ENCODE measurements at places on chromosomes 3 and 15.

GRCh38 chr15:29685156-29686078, 136.9 kb downstream of the TJP1 start:
- DNase-seq: no peak

DNA sequence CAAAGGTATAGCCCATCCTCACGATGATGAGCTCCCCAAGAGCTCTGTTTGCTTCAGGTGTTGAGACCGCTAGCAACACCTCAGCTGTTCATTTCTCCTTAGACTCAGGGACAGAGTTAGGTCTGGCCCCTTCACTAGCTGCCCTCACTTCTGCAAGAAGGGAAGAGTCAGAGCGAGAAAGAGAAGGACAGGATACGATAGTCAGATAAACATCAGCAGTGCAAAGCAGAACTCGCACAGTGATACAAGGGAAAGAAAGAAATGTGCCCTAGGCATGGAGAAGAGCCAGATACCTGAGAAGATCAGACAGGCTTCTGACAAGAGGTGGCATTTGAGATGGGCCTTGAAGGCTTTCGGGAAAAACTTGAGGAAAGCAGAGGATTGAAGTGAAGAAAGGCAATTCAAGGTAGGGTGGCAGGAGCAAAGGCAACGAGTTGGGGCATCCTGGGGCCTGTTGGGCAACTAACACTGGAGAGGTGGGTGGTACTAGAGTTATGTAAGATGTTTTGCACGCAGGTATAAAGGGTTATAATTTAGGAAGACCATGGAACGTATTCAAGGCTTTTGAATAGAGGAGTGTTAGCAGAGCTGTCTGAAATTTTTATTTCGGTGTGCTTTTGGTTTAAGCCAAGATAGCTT, 106.0 kb downstream of the PGPEP1L start:
- no peak for DNase-seq

GRCh38 chr3:177424521-177424920, 227.2 kb upstream of the TBL1XR1 start:
- no peak for DNase-seq

DNA sequence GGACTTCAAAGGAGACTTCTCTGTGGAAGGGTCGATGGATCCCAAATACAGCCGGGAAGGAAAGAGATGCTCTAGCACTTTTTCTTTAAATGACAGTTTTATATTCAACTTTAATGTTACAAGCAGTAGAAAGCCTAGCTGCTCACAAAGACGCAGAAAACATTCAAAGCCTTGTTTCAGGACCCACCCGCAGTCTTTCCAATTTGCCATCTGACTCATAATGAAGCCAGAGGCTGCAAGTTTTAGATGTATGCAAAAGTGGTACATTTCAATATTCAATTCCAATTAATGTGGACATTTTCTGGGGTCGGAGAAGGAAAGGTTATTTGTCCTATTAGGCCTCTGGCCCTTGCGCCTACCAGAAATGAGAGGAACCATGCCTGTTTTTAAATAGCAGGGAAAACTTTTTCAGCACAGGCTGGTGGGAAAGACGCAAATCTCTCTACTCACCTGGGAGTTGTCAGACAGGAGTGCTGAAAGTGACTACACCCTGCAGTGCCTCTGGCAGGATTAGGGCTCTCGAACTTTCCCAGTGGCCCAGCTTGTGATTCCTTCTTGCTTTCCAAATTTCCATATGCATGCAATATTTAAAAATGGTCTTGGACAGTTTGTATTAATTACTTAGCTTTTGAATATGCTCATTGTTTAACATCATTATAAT, 117.4 kb upstream of the MBNL1 start:
- DNase-seq: no peak

GRCh38 chr3:52044869-52045619, 11.3 kb downstream of the DUSP7 start:
- no peak for DNase-seq

DNA sequence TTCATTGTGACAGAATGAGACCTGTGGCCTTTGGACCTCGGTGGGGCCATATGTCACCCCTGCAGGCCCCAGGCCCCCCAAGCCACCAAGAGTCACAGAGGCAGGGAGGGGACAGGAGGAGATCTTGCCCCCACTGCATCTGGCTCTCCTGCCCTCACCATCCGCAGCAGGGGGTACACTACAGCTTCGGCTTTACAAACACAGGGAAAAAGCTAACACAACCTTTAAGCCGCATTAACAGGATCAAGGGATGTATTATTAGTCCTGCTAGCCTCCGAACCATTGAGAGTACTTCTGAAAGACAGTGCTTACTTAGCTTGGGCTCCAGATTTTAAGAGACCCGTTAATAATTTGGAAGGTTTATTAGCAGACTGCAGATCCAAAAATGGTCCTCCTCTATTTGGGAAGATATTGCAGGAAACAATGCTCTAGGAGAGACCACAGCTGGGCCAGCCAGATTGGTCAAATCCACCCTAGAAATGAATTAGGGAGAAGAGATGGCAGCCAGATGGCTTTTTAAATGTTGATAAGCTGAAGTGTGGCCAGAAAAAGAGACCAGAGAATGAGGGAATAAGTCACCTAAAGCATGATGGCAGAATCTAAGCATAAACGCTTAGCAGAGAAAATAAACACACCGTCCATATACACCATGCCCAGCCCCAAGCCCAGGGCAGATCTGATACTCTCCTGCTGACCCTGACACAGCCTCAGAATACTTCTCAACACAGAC, 31.5 kb downstream of the SRGAP3 start:
- DNase-seq: no peak

- DNase-seq: no peak
Measured at GRCh38 chr3:46607603-46608028, 4.7 kb upstream of the FAM240A start.

DNA sequence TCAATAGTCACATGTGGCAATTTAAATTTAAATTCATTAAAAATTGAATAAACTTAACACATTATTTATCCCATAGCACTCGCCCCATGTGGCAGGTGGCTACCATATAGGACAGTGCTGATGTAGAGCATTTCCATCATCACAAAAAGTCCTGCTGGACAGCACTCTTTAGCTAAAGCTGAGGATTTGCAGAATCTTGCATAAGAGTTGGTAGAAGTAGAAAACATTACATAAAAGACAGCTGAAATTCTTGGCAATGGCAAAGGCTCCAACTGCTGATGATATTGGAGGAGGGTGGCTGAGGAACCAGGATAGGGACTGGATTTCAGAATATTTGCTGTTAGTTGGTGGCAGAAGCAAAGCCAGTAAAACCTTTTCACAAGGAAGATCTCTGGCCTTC, 230.7 kb upstream of the SATB1 start:
- no peak for DNase-seq

DNA sequence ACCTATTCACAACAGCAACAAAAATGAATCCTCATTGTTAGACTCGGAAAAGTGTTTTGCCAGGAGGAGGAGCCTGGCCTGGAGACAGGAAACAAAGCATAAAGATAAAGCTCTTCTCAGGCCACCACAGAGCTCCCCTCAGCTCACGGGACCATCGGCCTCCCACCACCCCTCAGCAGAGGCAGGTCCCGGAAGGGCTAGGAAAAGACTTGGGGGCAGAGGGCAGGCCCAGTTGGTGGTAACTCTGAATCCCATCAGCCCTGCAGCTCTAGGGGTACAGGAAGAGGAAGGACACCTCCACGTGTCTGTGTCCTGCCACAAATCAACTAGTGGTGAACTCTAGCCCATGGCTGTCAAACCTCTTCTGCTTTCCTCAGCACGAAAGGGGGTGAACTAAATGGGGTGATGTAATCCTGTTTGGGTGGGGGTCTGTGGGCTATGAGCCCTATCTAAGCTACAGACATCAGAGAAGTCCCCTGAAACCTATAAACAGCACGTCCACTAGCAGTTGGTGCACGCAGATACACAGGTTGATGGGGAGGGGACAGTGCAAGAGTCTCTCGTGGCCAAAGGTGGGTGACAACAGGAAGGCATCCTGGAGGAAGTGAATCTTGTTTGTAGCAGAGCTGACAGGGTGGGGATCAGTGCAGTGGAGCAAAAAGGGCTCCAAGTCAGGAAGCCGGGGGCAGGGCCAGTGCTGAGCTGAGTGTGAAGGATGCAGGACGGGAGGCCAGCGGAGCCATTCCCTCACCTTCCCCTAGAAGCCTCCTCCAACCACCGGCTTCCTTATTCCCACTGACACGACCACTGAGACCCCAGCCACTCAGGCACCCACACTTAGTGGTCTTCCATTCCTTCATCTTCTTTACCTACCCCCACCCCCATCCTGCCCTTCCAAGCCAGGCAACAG, 111.1 kb upstream of the HACD2 start:
- DNase-seq: no peak

DNA sequence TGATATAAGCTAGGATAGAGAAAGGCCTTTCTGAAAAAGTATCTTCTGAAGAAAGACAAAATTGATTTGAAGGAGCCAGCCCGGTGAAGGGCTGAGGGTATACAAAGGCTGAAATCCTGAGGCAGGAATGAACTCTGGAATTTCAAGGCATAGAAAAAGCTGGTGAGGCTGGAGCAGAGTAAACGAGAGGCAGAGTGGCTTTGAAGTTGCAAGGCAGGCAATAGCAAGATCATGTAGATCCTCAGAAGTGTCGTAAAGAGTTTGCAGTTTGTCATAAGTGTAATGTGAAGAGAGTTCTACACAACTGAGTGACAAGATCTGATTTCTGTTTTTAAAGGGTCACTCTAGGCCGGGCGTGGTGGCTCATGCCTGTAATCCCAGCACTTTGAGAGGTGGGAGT, 69.0 kb downstream of the HMG20A start:
- DNase-seq: no peak

- DNase-seq: no peak
Measured at GRCh38 chr3:113537155-113537554, 4.8 kb downstream of the SIDT1 start.

DNA sequence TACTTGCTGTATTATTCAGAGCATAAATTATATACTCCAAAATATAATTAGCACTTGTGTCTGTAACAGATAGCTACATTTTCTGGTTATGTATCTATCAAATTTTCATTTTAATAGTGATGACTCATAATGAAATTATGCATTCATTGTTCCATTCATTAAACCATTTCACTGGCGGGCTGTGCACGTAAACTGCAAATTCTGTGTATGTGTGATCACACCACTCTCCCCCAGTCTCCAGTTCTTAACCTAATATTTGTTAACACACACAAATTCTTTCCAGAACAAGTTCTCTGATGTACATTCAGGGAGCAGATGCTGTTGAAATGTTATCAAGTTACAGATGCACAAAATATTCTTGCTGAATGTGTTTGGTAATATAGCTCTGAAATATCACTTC, 3.8 kb upstream of the KCNMB2 start:
- no peak for DNase-seq

- no peak for DNase-seq
Measured at GRCh38 chr3:17411157-17411877, 331.1 kb downstream of the TBC1D5 start.

DNA sequence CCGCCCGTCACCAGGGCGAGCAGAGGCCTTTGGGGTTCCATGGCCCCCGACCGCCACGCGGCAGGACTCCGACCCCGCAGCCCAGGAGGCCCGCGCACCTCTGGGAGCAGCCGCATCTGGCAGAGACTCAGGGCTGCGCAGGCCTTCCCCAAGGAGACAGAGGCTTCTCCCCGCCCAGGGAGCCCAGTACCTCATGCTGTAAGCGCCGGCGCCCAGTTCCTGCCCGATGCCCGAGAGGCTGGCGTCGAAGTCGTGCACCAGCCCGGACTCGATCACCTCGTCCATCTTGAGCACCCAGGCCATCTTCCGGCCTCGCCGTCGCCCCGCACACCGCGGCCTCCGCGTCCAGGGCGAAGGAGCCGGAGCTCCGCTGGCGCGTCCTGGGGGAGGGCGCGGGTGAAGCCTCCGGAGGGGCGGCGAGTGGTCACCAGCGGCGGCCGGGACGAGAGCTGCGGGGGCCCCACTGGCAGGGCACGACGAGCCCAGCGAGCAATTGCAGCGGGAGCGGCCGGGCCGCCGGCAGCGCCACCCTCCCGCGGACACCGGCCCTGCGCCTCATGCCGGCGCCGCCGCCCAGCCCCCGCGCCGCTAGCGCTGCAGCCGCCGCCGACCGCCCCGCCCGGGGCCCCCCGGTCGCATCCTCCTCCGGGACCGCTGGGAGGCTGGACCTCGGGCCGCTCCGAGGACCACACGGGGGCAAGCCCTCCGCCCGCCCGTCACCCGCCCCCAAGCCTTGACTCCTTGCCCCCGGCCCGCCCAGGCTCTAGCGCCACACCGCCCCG, 468 bp downstream of the UBP1 start:
- peak; percentile 36 for DNase-seq

GRCh38 chr3:82376883-82377282, 615.4 kb upstream of the GBE1 start:
- DNase-seq: no peak

DNA sequence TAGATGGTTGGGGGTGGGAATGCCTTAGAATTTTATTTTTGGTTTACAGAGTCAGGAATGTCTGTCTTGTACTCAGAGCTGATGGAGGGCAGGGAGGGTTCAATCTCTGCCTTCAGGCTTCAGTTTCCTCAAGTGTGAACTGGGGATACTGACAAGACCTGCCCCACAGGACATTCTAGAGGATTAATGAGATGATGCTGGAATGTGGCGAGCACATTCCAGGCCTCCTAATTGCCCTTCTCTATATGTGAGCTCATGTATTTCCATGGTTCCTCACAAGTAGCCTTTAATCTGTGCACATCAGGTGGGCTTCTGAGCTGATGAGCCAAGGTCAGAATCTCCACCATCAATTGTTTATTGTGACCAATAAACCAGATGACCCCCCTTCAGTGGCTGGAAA, 90.4 kb downstream of the CACNA2D3 start:
- no peak for DNase-seq

GRCh38 chr3:18372786-18373405, 52.2 kb downstream of the SATB1 start:
- no peak for DNase-seq

- DNase-seq: no peak
Measured at GRCh38 chr3:87227835-87228144, 681 bp downstream of the CHMP2B start.

DNA sequence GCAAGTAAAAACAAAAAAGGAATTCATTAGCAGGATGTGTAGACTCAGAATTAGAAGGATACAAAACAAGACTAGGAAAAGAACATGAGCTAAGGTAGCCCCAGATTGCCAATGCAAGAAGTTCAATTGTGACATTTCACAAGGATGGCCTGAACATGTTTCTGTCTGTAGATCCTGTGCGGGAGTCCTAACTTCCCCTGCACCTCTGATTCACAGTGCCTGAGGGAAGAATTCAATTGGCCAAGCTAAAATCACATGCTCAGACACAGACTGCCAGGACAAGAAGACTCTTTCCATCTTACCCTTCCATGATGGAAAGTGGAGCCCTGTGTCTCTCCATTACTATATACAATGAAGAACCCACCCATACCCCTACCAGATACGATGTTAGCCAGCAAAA, 251.5 kb downstream of the KCNH8 start:
- DNase-seq: no peak

- no peak for DNase-seq
Measured at GRCh38 chr15:75695634-75696310, 16.9 kb downstream of the CSPG4 start.

All from stimulated activated CD4-positive, alpha-beta T cell treated with anti-CD3 and anti-CD28 coated beads, TNF-alpha, amount 100 ng/mL, for 48 hours (primary cell).